ENCODE measurements at places on chromosomes 11 and 22. TPM values are rescaled to one million over a fixed set of nuclear protein-coding genes. Genes with fewer than 3 reads are reported as not detected.

Gene OR52E8
- not detected for total RNA-seq

Gene TMEM218
- total RNA-seq = 16.9 TPM

Gene OR8G5
- not detected for total RNA-seq

Gene CARD10
- 17.4 TPM for total RNA-seq

Gene APOA1
- total RNA-seq = not detected

Gene PRRG4
- 0.65 TPM for total RNA-seq

Gene MS4A1
- not detected for total RNA-seq

Data from hair follicle dermal papilla cell (primary cell).